ENCODE measurements at places on chromosomes 3 and 15.

DNA sequence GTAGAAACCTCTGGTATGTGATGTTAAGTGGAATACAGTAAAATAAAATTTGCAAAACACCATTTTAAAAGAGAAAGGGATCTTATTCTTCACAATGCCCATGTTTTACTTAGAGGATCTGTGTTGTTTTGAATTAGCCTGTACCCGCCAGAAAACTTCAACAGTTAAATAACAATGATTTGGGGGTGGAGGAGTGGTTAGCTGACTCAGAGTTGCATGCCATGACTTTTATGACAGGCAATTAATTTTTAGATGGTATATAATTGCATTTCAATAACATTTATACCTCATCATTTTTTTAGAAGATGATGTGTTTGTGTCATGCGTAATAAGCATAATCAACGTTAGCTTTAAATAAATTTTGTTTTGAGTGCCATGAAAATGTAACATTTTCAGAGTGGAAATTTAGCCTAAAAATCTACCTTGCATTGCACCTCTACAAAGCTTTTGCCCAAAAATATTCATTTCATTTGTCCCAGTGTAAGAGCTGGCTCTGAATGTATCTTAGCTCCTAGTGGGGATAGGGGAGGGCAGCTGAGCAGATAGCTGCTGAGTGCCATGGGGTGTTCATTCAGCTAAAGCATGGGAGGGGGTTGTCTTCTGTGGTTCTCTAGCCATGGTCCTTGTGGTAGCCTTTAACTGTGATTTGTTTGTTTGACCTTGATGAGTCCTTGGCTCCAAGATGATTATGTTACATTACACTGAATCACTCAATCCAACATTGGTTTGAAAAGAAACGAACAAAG lies 379.8 kb downstream of the LPP start:
- no peak for DNase-seq

GRCh38 chr15:86157606-86158293 lies 78.1 kb downstream of the AGBL1 start:
- DNase-seq: no peak

GRCh38 chr3:151837057-151837456 lies 23.1 kb downstream of the AADAC start:
- no peak for DNase-seq

DNA sequence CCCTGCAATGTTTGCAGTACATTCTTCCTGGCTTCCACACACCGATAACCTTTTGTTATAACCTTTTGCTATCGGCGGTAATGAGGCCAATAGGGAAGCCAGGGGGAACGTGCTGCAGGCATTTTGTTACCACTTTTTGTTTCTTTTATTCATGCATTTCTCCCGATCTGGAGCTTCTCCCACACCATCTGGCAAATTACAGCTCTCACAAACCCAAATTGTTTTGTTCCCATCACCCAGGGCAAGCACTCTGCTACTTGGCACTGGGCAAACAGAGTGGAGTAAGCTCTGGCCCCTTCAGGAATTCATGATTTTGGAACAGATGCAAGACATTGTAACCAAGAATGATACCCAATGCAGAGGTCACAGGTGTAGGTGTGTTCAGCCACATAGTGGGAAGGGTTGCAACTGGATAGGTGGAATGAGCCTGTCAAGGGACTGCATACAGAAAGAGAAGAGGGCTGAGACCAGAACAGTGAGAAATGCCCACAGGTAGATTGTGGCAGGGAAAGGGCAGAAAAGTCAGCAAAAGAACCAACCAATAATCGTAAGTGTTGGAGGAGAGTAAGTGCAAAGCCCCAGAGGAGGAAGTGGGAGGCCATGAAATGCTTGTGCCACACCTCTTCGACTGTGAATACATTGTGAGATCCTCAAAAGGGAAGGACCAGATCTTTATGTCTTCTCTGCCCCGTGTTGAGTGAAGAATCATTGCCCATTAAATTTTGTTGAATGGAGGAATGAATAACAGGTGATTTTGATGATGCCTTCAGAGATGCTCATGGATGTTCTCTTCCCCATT lies 45.8 kb downstream of the PARP15 start:
- DNase-seq: no peak

All from dorsolateral prefrontal cortex (tissue), 122 donors.